ENCODE measurements at places on chromosomes 7 and 10.

DNA sequence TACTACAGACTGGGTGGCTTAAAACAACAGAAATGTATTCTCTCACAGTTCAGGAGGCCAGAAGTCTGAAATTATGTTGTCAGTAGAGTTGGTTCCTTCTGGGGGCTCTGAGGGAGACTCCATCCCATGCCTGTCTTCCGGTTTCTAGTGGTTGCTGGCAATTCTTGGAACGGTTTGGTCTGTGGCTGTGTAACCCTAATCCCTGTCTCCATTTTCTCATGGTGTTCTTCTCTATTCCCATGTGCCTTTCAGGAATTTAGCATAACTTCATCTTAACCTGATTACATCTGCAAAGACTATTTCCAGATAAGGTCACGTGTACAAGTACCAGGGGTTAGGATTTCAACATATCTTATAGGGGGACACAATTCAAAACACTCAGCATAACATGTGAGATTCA lies 73.2 kb downstream of the FAM241B start:
- no peak for DNase-seq

DNA sequence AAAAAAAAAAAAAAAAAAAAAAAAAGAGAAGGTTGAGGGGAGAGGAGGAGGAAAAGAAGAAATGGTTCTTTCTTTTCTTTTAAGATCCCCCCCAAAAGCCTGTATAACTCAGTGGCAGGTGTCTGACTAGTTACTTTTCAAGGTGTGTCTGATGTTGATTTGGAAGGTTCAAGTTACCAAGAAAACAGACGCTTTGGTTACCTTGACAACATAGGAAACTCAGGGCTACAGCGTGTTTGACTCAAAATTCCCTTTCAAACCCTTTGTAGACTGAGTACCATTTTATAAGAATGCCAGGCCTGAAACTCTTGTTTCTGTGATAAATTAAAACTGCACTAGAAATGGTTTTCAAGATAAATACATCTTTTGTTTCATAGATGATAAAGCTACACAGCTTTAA lies 286.8 kb downstream of the SKIDA1 start:
- no peak for DNase-seq

DNA sequence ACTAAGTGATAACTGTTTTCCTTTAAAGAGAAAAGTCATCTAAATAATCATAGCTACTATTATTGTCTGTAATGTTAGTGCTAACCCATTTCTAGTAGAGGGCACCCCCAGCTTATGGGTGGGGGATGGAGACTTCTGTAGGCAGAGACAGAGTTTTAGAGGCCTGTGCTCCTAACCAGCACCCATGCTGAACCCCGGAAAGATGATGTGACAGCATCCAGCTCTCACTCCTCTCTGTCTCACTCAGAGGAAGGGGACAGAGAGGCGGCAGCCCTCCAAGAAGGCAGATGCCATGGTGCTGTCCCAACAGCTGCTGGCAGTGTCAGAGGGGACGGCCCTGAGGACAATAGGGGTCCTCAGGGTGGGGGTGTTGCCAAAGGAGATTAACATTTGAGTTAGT lies 74.4 kb upstream of the PRLHR start:
- no peak for DNase-seq

DNA sequence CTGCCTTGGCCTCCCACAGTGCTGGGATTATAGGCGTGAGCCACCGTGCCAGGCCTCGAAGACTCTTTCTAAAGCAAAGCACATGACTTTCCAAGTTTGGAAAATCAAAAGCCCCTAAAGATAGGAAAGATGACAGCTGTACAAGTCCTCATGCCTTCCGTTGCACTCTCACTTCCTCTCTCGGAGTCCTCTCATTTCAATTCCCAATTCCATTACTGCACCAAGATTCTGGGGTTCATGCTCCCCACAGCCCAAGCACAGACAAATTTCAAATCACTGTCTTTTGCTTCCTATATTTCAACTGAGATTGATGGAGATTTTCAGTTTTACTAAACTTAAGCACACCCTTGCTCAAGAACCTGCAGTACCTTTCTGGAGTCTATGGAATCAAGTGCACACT lies 10.9 kb upstream of the PLAU start:
- no peak for DNase-seq

GRCh38 chr7:37234928-37235327 lies 213.7 kb downstream of the ELMO1 start:
- DNase-seq, result no peak

Measured in GM12892 (cell line).